ENCODE measurements at places on chromosomes 12 and 14. TPM values are rescaled to one million over a fixed set of nuclear protein-coding genes. Genes with fewer than 3 reads are reported as not detected.

- peak; percentile 35 for DNase-seq
These were observed 22.1 kb downstream of the FAIM2 start for GRCh38 chr12:49881415-49882247.

DNA sequence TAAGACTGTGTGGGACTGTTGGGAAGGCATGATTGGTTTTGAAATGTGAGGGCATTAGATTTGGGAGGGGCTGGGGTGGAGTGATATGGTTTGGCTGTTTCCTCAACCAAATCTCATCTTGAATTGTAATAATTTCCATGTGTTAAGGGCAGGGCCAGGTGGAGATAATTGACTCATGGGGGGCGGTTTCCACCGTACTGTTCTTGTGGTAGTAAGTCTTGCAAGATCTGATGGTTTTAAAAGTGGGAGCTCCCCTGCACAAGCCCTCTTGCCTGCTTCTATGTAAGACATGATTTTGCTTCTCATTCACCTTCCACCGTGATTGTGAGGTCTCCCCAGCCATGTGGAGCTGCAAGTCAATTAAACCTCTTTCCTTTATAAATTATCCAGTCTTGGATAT is 76.6 kb upstream of the PPFIA2 start:
- DNase-seq: no peak

BMP4 gene
- total RNA-seq: 8.9 TPM

DNA sequence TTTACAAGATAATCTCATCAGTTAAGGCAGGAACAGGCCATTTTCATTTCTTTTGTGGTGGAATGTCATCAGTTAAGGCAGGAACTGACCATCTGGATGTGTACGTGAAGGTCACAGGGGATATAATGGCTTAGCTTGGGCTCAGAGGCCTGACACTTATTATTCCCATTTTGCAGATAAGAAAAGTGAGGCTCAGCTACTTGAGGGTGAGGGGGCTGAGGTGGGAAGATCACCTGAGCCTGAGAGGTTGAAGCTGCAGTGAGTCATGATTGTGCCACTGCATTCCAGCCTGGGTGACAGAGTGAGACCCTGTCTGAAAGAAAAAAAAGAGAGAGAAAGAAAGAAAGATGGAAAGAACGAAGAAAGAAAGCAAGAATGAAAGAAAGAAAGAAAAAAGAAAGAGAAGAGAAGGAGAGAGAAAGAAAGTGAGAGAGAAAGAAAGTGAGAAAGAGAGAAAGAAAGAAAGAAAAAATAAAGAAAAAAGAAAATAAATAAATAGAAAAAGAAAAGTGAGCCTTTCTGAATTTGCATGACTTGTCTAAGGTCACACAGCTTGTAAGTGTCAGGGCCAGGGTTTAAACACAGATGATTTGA is 142.0 kb downstream of the TMEM30B start:
- no peak for DNase-seq

GRCh38 chr14:59305836-59306555 is 117.5 kb downstream of the DAAM1 start:
- DNase-seq: no peak

DNA sequence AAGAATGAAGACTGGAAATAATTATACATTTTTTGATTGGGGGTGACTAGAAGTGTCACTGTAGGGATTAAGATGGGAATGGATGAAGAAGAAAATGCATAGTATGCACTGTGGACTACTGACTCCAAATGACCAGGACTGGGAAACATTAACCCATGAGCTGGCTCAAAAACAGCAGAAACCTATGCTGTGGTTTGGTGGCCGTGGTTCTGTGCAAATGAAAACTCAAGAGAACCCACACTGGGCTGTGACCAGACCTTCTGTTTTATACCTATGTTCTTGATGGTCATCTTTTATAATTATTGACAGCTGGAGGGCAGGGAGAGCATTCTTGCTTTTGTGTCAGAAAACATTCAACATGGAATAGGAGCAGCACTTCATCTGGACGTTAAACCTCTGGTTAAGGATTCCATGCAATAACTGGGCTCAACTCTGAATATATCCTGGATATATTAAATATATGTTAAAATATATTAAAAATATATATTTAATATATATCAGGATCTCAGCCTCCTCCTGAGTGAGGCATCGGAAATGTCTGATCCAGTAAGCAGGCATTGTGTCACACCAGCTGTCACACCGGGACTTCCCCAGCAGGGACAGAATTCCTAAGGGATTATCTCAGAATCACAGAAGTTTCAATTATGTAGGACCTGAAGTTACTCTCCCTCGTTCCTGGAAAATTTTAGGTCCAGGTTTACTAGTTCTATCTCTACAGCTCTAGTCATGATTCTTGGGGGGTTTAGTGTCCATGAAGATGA is 48.5 kb downstream of the BBS10 start:
- DNase-seq: no peak

DNA sequence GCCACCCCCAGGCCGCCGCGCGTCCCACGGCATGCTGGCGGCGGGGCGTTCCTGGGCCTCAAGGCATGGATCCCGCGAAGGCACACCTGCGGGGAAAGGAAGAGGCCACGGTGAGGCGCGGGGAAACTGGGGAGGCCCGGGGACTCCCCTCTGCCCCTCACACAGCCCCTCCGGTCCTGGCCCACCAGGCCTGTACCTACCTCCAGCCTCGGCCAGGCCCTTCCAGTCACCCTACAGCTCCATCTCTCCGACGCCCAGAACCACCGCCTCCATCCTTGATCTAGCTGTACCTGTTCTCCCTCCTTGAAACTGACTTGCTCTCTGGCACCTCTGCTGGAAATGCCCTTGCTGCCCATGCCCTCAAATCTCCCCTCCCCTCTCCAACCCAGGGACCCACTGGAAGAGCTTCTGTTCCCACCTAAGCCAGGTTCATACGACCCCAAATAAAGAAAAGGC is 1.7 kb downstream of the ANKRD9 start:
- DNase-seq: no peak

DNA sequence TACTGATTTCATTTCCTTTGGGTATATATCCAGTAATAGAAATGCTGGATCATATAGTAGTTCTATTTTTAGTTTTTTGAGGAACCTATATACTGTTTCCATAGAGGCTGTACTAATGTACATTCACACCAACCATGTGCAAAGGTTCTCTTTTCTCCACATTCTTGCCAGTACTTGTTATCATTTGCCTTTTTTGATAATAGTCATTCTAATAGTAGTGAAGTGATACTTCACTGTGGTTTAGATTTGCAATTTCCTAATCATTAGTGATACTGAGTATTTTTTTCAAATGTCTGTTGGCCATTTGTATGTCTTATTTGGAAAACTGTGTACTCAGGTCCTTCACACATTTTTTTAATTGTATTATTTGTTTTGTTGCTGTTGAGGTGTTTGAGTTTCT is 148.2 kb upstream of the NAV3 start:
- DNase-seq: no peak

DNA sequence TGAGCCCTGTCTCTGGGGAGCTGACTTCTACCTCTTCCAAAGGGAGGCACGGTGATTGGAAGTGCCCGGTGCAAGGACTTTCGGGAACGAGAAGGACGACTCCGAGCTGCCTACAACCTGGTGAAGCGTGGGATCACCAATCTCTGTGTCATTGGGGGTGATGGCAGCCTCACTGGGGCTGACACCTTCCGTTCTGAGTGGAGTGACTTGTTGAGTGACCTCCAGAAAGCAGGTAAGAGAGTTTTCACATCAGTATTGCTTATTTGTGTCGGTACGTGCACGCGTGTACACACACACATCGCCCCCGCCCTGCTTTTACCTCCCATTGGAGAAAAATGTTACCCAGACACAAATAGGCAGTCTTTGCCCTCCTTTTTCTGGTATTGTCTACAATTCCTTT is 13.7 kb downstream of the PFKM start:
- no peak for DNase-seq

EPYC gene
- not detected for total RNA-seq

GRCh38 chr14:20711685-20712084 is 23.1 kb downstream of the ANG start:
- no peak for DNase-seq

LIN7A gene
- 12.9 TPM for total RNA-seq

DNA sequence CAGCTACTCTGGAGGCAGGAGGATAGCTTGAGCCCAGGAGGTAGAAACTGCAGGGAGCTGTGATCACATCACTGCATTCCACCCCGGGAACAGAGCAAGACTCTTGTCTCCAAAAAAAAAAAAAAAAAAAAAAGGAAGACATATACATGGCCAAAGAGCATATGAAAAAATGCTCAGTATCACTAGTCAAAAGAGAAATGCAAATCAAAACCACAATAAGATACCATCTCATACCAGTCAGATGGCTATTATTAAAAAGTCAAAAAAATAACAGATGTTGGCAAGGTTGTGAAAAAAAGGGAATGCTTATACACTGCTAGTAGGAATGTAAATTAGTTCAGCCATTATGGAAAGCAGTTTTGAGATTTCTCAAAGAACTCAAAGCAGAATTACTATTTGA is 174.8 kb upstream of the ATF7IP start:
- DNase-seq: no peak

GNS gene
- total RNA-seq: 140 TPM

DNA sequence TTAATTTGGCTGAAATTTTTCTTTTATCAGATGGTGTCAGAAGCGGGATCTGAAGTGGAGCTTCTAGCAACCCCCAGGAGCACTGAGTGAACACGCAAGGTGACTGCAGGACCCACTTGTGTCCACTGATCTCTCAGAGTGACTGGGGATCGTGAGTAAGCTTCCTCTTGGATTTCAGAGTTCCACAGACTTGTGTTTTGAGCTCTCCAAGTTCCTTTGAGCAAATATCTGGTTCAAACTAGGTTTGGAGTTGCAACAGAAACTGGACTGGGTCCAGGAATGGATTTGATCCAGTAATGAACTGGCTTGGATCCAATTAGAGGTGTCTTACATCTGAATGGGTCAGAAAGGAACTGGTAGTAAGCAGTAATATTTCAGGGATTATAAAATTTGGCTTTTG is 24.7 kb upstream of the B4GALNT1 start:
- DNase-seq: no peak

DNA sequence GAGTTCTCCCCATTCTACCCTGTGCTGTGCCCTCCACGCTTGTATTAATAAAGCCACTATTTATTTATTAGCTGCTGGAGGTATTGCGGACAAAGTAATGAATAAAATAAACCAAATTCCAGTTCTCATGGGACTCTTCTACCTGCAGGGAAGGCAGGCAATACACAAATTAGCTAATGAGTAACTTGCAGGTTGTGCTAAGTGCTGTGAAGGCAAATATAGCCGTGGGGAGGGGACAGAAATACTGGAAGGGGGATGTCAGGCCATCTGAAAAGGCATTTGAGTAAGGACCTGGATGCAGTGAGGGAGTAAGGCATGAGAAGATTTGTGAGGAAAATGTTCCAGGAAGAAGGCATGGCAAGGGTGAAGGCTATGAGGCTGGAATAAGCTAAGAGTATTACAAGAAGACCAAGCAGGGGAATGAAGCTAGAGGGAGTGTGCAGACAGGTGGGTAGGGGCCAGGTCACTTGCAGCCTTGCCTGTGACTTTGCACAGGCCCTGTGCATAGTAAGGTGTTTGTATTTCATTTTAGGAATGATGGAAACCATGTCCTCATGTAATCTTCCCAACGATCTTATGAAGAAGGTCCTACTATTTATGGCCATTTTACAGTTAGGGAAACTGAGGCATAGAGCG is 167.5 kb downstream of the PTPN11 start:
- no peak for DNase-seq

- no peak for DNase-seq
These were observed 5.3 kb upstream of the TSPAN8 start for GRCh38 chr12:71162832-71163763.

- DNase-seq: no peak
These were observed 47.4 kb downstream of the TCHP start for GRCh38 chr12:109947521-109947920.

GRCh38 chr12:121388421-121388981 is 11.4 kb upstream of the RNF34 start:
- no peak for DNase-seq

DNA sequence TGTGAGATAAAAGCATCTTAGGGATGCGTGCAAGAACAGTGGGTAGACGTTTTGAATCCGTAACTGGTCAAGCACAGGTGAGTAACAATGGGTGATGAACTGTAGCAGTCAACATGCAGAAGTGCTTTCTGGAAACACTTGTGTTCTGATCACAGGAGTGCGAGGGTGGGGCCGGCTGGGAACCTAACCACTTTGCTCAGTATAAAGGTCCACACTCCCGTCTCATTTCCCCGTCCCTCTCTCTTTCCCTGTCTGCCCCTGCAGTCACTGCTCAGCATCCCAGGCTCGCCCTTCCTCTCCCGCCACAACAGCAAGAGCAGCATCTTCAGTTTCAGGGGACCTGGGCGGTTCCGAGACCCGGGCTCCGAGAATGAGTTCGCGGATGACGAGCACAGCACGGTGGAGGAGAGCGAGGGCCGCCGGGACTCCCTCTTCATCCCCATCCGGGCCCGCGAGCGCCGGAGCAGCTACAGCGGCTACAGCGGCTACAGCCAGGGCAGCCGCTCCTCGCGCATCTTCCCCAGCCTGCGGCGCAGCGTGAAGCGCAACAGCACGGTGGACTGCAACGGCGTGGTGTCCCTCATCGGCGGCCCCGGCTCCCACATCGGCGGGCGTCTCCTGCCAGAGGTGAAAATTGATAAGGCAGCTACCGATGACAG is 127.1 kb downstream of the FIGNL2 start:
- peak; percentile 81 for DNase-seq

FAM186B gene
- not detected for total RNA-seq

- DNase-seq: no peak
These were observed 14.8 kb downstream of the CKAP4 start for GRCh38 chr12:106233011-106233410.

- peak; percentile 21 for DNase-seq
These were observed 36.3 kb upstream of the FAM222A start for GRCh38 chr12:109677279-109677691.

DNA sequence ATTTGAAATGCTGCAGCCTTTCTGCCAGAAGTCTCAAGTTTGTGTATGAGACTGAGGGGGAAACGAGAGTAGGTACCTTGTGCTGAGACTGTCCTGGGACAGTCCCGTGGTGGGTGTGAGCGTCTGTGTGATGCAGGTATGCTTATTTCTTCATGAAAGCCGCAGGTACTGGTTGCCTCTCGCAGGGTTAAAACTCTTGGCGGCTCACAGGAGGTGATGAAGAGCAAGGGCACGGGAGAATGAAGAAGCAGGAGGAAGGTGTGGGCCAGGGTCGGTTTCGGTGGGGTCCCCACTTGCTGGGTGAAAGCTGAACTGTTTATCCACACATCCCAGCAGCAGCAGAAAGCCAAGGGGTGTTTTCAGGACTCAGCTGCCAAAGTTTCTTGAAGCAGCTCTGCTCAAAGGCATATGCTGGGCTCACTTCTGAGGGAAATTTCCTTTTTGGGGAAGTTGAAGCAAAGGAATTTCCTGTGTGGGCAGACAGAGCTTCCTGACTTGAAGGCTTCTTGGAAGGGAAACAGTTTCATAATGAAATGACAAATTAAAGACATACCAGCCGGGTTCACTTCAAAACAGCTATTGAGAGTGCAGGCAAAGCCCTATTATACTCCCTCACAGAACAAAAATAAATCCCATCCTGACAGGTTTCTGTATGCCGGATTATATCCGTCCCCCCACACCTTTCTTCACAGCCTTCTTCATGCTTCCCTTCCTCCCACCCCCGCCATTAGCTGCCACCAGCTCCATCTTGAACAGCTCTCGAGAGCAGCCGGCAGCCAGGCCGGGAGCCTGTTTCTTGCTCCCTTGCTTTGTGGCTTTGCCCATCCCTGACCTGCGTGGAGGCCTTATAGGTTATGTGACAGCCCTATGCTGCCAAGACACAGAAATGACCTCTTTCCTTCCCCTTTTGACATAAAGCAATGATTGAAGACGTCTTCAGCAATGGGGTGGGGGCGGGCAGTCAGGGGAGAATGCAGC is 116.6 kb downstream of the ETV6 start:
- DNase-seq: peak; percentile 83
